ENCODE measurements at places on chromosomes 6 and 20.
A peak's percentile ranks its signal among the peaks of the same experiment; 100 is the strongest.

- DNase-seq, result no peak
These were observed 240.7 kb downstream of the RNGTT start for GRCh38 chr6:88722686-88723085.

DNA sequence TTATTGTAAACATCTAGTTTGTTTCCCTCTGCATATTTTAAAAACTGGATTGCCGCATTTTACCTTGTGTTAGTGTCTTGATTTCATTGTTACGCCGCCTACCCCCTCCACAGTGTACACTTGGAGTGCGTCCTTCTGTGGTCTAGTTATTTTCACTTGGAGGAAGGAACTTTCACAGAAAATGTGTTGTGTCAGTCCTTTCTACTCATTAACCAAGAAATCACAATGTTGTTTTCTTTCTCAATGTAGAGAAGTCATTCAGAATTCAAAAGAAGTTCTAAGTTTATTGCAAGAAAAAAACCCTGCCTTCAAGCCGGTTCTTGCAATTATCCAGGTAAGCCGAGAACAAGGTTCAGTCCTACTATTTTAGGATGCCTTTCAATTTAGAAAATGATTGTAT lies 10.3 kb downstream of the MTHFD1L start:
- no peak for DNase-seq

DNA sequence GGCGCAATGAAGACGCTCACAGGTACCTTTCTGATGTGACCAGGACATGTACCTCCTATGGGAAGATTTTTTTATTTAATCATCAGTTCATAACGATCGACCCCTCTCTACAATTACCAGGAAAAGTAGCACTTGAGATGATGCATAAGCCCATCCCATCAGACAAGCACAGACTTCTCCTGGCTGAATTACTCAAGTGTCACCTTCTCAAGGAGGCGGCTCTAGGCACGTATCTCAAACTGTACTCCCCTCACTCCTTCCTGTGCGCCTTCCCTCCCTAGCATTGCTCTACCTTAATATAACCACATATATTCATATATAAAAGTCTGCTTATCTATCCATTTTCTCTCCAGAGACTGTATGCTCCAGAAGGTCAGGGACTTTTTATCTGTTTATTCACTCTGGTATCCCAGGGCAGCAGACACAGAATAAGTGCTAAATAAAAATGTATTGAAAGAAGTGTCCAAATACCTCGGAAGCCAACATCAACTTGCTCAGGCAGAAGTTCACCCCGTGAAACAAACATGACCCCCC lies 71.5 kb downstream of the CNKSR3 start:
- no peak for DNase-seq

- peak; percentile 18 for DNase-seq
These were observed 29.1 kb downstream of the PLCG1 start for GRCh38 chr20:41166201-41167117.

DNA sequence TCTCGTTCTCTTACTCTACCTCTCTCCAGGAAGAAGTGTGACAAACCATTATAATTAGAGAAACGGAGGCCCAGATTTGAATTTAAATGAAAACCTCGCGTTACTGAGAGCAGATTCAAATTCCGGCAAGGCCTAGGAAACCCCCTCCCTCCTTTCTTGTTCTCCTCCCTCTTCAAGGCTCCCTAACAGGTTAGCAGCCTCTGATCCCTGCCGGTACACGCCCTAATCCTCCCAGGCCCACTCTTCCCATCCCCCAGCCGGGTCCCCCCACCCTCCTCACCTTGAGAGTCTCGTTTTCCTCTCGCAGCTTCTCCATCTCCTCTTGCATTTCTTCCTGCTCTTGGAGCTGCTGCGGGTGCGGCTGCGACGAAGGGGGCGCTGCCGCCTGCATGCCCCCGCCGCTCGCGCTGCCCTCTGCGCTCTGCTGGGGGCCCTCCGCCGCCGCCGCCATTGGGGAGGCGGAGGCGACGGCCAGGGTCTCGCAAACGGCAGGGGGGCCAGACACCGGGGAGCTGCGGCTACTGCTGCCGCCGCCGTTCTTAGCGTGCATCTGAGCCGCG lies 3.8 kb downstream of the MTCL3 start:
- peak; percentile 45 for DNase-seq

- no peak for DNase-seq
These were observed 211.6 kb upstream of the SUPT3H start for GRCh38 chr6:45589367-45589766.

GRCh38 chr6:116370760-116371119 lies at the start of gene DSE:
TSS of gene DSE (plus strand) at chr6:116370947. CDS start at chr6:116399251, 28,304 bp downstream.
- DNase-seq, result peak; percentile 89

DNA sequence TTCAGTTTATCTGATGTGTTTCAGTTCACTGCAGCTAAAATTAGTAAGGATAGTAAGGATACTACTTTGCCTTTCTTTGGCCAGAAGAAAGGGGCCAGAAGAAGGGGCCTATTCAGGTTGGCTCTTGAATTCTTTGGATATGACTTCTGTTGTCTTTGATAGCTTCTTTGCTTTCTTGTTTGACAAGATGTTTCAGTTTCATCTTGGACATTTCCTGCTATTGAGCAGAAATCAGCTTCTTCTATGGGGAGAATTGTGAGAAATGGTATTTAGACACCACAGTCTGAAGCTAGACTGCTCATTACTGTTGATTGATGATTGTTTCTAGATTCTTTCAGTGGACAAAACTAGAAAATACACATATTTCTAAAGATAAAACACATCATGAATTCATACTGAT lies 23.2 kb downstream of the L3MBTL3 start:
- DNase-seq, result no peak

All from left ventricle myocardium superior (tissue), 1 donor.